Activated T-helper 1 cell treated with anti-CD3 and anti-CD28 coated beads, Interleukin-2, amount 50 U/mL, for 16 hours (primary cell): ENCODE measurements at places on chromosomes 4 and X.

DNA sequence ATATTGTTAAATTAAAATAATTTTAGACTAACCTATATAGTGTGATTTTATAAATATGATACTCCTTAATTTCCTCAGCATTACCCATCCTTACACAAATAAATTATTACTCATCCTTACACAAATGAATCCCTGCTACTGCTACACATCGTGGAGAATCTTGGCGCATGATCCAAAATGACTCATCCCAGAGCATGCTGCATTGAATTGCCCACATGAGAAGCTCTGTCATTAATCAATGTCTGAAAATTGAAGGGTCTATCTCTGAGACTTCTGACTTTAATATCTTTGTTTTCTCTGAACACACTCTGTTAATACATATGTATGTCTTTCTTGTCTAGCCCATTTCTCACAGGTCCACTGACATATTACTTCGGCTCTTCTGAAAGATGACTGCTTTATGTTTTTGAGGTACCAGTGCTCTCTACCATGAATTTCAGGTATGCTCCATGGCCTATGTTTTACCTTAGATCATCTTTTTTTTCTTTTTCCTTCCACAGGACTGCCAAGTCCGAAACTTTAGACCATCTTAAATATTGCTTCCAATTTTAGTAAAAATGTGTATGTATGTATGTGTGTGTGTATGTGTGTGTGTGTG lies 15.7 kb upstream of the DUSP21 start:
- DNase-seq = no peak

GRCh38 chrX:7233580-7234406 lies 85.8 kb upstream of the PUDP start:
- DNase-seq = no peak

- no peak for DNase-seq
Observed at GRCh38 chrX:12010436-12010835, 127.8 kb upstream of the FRMPD4 start.

DNA sequence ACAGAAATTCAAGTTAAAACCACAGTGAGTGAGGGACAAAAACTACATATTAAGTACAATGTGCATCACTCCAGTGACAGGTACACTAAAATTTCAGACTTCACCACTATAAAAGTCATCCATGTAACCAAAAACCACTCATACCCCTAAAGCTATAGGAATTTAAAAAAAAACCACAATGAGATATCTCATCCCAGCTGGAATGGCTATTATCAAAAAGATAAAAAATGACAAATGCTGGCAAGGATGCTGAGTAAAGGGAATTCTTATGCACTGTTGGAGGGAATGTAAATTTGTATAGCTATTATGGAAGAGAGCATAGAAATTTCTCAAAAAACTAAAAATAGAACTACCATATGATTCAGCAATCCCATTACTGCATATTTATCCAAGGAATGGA lies 171.1 kb downstream of the HHIP start:
- DNase-seq = no peak

DNA sequence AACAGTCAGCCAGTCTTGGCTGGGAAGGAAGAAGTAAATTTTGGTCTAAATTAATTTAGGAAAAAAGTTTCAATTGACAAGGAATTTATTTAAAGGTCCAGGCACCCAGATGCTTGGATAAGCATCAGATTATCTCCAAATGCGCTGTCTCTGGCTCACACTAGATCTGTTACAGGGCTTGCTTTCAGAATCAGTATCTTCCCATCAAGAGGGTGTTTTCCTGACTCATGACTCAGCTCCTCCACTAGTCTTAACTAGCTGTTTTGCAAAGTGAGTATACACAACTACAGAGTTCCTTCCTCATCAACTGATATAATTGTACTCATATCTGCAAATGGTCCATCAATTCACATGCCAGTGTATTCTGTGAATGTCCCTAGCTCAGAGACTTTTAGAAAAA lies 482.1 kb upstream of the CPEB2 start:
- no peak for DNase-seq

GRCh38 chr4:3865986-3866812 lies 100.0 kb downstream of the ADRA2C start:
- DNase-seq = no peak

DNA sequence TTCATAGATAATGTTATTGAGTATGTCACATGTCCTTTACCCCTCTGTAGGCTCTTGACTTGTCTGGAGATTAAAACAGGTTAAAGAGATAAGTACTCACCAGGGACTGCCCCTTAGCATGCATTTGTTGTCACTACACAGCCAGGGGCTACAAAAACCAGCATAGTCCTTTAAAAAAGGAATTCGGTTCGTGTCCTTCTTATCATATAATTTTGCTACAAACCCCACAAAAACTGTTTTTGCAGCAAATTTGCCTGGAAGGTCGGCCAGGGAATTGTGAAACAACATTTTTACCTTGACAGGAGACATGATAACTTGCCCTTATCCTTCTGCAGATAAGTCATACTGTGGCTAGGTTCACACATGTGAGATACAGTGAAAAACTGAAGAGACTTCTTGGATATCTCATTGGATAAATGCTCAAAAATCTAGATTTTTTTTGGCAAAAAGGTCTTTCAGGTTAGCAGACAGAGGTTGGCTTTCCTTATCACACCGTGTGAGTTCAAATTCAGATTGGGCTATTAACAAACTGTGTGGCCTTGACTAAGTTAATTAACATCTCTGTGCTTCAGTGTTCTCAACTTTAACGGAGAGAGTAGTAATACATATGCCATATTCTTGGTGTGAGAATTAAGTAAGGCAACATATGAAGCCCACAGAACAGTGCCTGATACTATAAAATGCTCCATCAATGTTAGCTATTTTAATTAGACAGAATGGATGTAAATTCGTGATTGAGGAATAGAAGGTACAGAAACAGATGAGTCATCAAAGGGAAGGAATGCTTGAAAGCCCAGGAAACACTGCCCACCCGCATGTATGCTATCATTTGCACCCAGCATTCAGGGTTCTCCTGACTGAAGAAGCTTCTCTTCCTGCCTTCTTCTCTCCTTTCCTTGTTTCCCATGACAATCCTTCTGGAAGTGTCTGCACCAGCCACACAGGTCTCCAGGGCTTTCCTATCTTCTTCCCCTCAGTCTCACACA lies 30.0 kb downstream of the FAM9C start:
- no peak for DNase-seq

GRCh38 chr4:21885770-21886169 lies 62.8 kb downstream of the KCNIP4 start:
- DNase-seq = no peak

DNA sequence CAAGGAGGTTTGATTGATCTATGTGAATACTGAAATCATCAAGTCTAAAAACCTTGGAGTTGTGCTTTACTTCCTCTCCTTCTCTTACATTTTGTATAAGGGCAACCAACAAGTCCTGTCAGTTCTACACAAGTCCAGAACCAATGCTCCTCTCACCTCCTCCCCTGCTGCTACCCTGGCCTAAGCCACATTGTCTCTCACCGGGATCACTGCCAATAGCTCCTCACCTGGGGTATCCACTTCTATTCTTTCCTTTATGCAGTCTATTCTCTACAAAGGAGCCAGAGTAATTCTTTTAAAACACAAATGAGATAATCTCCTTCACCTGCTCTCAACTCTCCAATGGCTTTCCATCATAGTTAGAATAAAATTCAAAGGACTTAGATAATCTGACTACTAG lies 13.3 kb upstream of the ARHGEF6 start:
- no peak for DNase-seq

DNA sequence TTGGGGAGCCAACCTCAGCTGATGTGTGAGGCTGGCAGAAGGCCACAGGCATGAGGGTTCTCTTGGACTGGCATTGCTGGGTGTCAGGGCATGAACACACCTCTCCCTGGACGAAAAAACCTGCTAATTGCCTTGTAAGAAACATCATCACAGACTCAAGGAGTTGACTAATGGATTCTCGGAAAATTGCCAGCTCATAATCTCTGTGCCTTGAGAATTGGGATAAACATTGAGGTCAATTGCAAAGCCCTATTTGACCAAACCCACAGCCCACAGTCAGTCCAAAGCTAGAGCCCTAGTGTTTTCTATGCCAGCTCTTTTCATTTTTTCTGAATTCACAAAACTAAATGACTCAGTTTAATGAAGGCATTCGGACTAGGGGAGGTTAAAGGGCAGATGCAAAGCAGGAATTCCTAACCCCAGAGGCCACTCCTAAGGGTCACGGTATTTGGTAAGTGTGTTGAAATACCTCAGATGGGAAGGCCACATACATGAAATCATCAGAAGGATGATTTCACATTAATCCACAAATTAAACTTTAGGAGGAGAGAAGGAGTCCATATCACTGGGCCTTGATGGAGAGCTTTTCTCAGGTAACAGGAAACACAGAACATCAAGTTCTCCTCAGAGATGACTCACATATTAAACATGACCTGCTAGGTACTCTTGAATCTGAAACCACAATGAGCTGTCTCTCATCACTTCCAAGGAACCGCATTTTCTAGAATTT lies 39.0 kb upstream of the RASL11B start:
- no peak for DNase-seq

GRCh38 chr4:71209161-71209560 lies 129.7 kb upstream of the SLC4A4 start:
- no peak for DNase-seq

DNA sequence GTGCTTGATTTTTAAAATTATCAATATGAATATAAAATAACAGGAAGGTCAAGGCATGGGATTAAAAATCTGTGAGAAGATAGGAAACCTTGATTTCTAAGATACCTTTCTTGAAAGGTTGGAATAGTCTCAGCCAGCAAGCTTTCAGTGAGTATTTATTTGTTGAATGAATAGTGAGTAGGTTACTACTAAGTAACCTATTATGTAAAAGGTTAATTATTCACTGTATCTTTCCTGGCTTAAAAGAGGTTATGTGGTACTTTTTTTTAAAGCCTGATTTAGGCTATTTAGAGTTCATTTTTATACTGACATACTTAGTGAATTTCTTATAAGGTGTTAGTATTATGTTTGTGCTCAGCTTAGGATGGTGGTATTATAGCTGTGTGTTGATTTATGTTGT lies 123.5 kb downstream of the PTPN13 start:
- no peak for DNase-seq

DNA sequence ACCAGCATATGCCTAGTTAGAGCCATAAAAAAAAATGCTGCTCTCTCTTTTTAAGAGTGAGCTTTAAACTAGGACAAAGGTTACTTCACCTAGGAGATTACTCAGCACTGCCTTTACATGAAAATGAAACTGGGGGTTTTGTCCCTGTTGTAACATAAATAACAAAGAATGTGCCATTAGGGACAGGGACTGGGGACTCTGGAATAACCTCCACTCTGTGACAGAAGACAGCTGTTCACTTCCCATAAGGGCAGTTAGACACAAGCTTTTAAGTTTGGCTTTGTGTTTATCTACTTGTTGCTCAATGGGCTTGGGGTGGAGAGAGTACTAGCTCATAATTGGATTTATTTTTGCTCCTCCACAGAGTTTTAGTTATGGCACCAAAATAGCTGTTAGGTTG lies 11.9 kb downstream of the ENPEP start:
- no peak for DNase-seq

- DNase-seq = no peak
Observed at GRCh38 chrX:39862963-39863362, 234.8 kb downstream of the BCOR start.

GRCh38 chr4:38819569-38819968 lies 15.0 kb upstream of the TLR1 start:
- DNase-seq = no peak
